ENCODE measurements at places on chromosomes 16 and 17.

- DNase-seq, result no peak
These were observed 116.5 kb downstream of the SALL1 start for GRCh38 chr16:51034481-51035109.

DNA sequence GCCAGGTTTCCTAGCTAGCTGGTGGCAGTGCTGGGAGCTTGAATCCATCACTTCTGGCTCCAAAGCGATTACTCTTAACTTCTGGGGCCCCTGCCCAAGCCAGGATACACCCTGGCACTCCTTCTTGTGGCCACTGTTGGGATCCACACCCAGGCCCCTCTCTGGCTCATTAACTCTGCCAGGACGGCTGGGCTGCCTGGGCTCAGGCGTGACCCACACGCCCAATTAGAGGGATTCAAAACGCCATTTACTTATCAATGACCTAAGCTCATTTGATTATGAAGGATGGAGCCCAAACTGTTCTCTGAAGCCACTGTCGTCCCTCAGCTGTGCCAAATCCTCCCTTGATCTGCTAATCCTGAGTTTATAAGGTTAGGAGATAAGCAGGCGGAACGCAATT, 79.7 kb upstream of the BRD7 start:
- DNase-seq, result no peak

GRCh38 chr17:39001703-39002637, 34.8 kb upstream of the FBXO47 start:
- DNase-seq, result no peak

DNA sequence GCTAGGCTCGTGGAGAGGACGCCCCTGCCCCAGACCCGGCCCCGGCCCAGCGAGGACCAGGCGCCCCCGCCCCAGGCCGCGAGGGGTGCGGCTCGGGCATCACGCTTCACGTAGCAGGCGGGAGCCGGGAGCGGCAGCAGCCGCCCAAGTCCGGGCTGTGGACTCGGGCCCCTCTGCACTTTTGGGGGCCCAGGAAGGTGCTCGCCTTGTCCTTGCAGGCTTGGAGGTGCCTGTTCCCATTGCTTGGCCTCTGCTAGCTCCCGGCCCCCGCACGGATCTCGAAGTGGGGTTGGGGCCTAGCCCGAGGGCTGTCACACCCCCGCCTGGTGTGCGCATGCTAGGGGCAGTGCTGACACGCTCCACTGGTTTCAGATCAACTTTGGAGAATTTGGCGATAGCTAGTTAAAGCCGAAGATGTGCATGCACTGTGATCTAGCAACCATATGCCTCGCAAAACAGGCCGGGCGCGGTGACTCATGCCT, 55.7 kb downstream of the WSB1 start:
- DNase-seq, result no peak

DNA sequence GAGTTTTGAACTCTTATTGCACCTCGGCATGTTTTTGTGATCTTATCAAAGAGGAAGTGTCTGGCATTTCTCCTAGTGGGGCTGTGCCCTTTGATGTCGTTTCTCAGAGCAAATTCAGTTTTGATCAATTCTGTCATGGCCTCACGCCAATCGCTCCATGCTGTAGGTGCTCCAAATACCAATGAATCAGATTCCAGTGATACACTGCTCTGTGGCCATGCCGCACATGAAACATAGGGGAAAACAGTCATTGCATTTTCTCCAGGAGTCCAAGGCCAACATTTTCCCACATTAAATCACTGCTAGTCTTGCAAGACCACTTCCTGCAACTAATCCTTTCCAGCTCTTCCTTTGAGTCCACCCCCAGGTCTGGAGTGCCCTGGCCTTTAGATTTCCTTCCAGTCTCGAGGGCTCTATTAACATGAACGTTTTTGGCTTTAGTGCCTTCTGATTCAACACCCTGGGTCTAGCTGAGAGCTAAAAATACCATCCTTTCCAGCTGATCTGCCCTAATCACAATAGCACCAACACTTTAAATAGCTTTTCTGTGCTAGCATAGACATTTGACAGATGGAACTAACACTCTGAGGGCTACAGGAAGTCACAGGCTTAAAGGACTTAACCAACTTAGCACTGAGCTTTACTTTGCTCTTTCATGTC, 18.2 kb upstream of the RASL10B start:
- DNase-seq, result no peak

DNA sequence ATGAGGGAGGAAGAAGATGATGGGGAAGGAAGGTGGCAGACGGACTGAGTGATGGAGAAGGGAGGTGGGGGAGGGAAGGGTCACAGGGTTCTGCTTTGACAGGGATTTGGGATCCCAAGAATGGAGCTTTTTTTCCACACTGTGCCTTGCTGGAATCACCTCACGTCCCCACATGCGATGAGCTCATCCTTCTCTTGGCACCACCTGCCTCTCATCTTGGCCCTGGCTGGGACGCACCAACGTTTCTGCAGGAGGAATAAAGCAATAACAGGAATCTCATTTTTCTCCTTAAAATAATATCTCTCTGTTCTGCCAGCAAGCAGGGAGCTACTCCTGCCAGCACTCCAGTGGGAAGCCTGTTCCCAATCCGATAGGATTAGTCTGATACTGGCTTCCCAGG, 47.8 kb downstream of the MEOX1 start:
- DNase-seq, result no peak

DNA sequence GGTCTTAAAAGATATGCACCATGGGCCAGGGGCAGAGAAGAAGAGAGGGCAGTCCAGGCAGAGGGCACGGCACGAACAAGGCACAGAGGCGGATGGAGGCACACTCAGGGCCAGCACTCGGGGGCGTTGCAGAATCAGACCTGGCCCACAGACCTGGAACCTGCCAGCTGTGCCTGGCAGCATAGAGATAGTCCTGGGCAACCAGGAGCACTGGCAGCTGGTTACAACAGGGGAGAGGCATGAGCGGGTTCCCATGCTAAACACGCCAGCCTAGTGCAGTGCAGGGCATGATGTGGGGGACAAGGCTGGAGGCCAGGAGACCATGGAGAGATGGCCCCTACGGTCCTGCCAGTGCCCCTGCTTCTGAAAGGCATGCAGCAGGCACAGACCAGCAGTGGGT, 56.9 kb upstream of the RBFOX3 start:
- no peak for DNase-seq

DNA sequence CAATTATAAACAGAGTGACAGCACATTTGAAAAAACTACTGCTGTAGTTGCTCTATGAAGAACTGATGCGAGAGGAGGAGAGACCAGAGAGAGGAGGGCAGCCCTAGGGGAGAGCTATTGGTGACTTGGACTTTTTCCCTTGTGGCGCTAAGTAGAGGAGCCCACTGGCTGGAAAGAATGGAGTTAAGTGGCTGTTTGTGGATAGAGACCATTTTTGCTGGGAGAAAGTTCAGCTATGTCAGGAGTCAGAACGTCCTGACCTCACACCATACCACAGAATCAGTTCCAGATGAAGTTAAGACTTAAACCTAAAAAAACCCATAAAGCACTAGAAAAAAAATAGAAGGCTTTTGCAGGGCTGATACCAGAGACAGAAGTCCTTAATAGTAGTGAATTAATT, 2.0 kb downstream of the POLR2A start:
- DNase-seq, result no peak

- no peak for DNase-seq
These were observed 131.7 kb upstream of the HSBP1 start for GRCh38 chr16:83676086-83676485.

- DNase-seq, result no peak
These were observed 98.4 kb downstream of the XYLT1 start for GRCh38 chr16:17372386-17372785.

GRCh38 chr17:5485270-5486205, at the start of gene DERL2:
TSS of gene DERL2 (minus strand) at chr17:5486178. CDS start at chr17:5486161, 17 bp downstream.
- no peak for DNase-seq

DNA sequence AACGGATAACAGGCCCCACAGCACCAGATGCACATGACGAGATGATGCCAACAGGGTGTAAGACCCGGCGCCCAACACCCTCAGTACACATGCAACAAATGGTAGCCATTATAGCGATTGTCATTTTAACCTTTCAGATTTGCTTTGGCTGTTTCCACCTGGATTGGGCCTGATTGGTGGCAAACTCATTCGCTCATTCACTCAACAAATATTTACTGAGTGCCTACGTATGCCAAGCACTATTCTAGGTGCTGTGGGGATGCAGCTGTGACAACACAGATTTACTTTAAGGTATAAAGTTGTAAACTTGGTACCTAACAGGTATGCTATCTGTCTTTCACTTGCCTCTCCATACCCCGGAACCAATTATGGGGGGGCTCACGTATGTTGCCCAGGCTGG, 66.8 kb downstream of the SRCIN1 start:
- DNase-seq, result no peak

- DNase-seq, result no peak
These were observed at the start of gene CHRNB1 for GRCh38 chr17:7444682-7445618. TSS of gene CHRNB1 (plus strand) at chr17:7445061. CDS start at chr17:7445128, 67 bp downstream.

DNA sequence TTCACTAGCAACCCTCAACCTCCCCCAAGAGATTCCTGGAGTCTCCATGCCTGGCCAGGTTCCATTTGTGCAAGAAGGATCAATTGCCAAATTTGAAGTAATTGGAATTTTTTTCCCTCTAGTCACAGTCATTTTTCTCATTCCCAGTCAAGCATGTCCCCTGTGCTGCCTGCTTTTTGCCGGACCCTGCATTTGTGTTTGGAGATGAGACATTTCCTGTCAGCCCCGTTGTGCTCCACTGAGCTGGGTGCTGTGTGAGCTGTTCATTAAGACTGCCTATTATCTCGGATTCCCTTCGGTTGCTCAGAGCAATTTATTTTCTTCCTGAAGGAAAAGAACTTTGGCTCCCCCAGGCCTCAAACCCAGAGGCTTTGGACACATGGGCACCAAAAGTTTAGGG, 201.0 kb upstream of the NLRP1 start:
- no peak for DNase-seq
